Muscle of leg (tissue), 16 donors: ENCODE measurements at places on chromosomes 16 and 17. TPM values are rescaled to one million over a fixed set of nuclear protein-coding genes. Genes with fewer than 3 reads are reported as not detected.

DNA sequence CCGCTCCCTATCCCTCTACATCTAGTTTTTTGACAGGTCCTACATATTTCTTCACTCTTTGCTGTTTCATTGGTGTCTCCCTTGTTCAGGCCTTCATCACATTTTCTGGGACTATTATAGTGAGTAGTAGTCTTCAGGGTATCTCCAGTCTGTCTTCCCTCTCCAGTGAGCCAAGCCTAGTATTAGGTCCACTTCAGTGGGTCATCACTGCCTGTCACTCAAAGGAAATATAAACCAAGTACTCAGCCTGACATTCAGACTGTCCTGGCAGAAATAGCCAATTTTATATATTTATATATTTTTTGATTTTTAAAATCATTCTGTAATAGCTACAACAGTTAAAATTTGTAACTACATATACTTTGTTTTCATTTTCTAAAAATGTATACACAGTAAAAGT, 137.8 kb downstream of the CYB561 start:
- DNase-seq: no peak

GRCh38 chr16:18800775-18801144, 589 bp downstream of the ARL6IP1 start:
- peak; percentile 43 for DNase-seq

TANC2 gene
- polyA plus RNA-seq: 34.3 TPM

- peak; percentile 39 for DNase-seq
Observed at GRCh38 chr16:50340578-50340977, 28.2 kb downstream of the BRD7 start.

KREMEN2 gene
- polyA plus RNA-seq: 8.7 TPM

- DNase-seq: no peak
Observed at GRCh38 chr17:67270416-67270815, 25.4 kb upstream of the HELZ start.

DNA sequence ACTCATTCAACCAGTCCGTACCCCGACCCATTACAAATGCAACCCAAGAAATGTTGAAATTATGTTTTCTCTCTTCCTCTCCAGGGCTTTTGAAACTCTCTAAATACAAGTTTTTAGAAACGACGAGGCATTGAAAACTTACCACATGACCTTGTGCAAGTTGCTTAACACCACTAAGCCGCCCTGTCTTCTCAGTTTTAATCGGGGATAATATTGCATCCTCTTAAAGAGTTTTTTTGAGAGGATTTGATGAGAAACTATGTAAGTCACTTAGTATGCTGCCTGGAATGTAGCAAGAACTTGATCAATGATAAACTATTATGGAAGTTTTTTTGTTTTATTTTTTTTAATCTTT, 149.0 kb upstream of the FAM20A start:
- no peak for DNase-seq

DNA sequence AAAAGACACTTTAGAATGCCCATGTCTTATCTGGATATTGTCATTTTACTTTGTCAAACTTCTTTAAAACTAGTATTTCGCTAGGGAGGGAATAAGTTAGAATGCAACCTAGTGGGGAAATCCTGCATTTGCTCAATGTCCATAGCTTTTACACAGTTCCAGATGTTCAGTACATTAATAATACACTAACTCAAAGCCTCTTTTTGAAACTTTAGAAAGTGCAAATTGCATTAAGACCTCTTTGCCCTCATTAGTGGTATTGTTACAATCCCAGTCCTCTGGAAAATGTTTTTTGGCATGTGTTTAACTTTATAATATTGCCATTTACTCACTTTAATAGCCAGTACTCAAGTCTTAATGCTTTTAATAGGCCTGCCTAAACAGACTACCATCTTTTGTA, 106.8 kb downstream of the BRIP1 start:
- peak; percentile 7 for DNase-seq

IRX5 gene
- polyA plus RNA-seq: 0.34 TPM

GRCh38 chr17:82215972-82216300, 3.3 kb upstream of the CCDC57 start:
- no peak for DNase-seq

KRT40 gene
- polyA plus RNA-seq: 8.1 TPM

DNA sequence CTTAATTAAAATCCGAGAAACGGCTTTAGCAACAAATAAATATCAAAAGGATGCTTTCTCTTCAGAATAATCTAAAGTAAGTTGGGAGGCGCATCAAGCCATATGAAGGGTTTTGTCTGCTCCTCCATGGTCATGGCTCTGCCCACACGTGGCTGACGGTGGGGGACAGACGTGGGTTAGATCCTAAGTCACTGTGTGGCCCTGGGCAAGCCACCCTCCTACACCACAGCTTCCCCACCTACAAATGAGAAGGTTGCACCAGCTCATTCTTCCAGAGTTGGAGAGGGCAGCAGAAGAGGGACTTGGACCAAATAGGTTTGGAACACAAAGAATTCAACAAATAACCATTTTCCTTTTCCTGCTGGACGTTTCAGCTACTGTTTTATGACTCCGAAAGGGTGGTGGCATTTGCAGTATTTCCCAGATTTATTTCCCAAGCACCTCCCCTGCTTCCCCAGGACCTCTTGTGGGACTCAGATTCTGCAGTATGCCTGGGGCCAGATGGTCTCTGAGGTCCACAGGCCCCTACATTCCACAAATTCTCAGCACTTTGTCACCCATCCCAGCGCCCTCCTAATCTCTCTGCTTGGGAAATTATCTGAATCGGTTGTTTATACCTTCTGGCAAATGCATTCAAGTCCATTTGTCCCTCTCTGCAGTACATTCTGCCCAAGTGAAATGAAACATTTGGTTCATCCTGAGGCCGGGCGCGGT, 17.8 kb downstream of the LRRC75A start:
- DNase-seq: no peak

CDH1 gene
- polyA plus RNA-seq: 12.2 TPM

DNA sequence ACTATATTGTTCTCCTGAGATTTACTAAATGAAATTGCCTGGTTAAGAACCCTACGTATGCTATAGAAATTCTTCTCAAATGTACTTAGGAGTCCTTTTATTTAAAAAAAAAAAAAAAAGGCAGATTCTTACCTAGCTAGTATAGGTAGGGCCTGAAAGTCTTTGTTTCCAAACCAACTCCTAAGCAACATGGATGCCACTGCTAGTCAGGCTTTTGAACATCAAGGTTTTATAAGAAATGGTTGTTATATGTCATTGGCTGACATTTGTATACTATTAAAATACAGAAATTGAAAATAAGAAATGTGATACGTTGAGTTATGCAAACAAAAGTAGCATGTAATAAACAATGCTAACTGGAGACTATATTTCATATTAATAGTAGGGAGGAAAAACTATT, 1.2 kb downstream of the EVI2A start:
- DNase-seq: no peak

TMEM204 gene
- polyA plus RNA-seq: 17.1 TPM

DNA sequence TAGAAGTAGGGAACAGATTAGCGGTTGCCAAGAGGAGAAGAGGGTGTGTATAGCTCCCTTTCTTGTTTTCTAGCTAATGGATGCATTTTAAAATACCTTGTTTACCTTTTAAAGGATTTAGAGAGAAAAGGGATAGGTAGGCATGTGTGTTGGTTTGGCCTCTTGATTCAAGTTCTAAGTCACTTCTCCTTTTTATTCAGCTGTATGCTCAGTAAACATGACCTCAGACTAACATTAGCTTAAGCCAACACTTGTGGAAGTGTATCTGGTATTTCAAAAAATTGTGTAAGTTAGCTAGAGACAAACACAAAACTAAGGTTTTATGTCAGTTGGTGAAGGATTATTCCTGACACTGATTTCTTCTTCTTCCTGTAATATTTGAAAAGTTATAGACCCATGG, 204.1 kb upstream of the NOG start:
- no peak for DNase-seq

TP53TG3 gene
- polyA plus RNA-seq: not detected

GRCh38 chr17:80798595-80799537, 192.8 kb upstream of the CHMP6 start:
- DNase-seq: no peak

- DNase-seq: no peak
Observed at GRCh38 chr17:17590883-17591354, 589 bp downstream of the PEMT start.

NPIPB9 gene
- polyA plus RNA-seq: 0.49 TPM

UTS2R gene
- polyA plus RNA-seq: 4.8 TPM

GRCh38 chr17:38911081-38911730, 14.2 kb upstream of the LASP1NB start:
- no peak for DNase-seq

KCNH6 gene
- polyA plus RNA-seq: 0.04 TPM

- DNase-seq: no peak
Observed at GRCh38 chr17:50664788-50665458, 30.2 kb downstream of the ABCC3 start.

DNA sequence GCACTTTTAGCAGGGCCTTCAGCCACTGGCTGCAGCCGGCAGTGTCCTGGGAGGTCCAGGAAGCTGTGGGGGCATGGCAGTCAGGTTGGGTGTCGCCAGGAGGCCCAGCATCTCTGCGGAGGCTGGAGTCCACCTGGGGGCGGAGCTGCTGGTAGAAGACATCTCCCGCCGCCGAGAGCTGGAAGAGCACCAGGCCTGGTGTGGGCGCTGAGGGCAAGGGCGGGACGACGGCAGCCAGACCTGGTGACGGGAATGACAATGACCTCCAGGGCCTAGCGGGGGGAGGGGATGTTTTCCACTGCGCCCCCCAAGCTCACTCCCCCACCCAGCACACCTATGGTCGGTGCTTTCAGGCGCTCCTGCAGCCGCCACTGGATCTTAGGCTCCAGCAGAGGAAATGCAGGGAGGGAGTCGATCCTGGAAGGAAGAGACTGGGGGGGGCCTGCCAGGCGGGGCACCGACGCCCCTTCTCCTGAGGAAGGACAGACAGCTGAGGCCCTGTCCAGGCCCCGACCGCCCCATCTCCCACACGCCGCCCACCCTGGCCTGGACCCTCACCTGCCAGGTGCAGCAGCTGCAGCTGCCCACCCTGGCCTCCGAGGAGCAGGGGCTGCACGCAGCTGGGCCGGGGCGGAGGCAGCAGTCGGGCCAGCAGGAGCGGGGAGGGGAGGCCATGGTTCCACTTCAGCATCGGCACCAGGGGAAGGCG, 7.1 kb downstream of the TAF1C start:
- no peak for DNase-seq

DNA sequence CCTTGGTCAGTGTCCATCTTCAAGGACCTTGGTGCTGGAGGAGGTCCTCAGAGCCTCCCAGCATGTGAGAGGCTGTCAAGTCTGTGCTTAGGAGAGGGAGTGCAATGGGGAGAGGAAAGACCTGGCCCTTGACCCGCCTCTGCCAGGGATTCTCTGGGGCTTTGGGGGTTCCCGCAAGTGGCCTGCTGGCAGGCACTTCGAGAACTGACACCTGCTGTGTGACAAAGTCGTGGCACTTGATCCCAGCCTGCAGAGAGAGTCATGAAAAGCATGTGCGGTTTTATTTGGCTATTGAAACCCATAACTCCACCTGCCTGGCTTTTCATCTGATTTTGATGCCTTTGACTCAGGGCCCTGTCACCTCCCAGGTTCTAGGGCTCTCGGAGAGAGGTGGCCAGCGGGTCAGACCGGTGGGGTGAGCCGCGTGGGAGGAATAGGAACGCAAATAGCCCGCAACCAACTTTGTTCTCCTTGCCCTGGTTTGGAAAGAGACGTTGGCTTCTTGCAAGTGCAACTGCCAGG, 42.8 kb upstream of the GSE1 start:
- DNase-seq: no peak

DNA sequence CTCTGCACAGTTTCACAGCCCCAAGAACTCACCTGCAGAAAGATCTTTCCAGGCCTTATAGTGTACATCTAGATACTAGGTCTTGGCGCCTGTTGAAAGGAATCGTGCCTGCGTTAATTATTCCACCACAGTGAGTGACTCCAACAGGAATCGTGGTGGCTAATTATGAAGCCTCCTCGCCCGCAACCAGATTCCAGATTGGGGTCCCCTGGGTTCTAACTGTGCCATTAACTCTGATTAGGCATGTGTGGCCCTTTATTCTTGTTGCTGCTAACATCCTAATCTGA, 295.3 kb upstream of the MAF start:
- no peak for DNase-seq

CD300LG gene
- 1.6 TPM for polyA plus RNA-seq

COPZ2 gene
- polyA plus RNA-seq: 42.3 TPM

SSH2 gene
- polyA plus RNA-seq: 20.6 TPM

DNA sequence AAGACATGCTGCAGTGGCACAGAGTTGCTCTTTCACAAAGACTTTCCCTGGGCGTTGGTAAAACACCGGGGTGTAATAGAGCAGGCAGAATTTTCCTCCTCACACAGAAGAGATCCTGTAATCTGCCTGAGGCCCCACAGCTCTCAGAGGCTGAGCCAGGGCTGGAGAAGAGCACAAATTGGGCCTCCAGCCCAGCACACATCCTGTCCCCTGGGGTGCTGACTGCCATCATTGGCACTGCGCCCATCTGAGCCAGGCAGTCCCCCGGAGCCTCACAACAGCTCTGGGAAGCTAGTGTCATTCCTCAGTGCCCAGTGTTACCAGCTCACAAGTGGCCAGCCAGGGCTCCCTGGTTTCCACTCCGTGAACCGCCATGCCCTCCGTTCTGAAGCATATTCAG, 119.4 kb downstream of the SOCS1 start:
- DNase-seq: no peak

DNA sequence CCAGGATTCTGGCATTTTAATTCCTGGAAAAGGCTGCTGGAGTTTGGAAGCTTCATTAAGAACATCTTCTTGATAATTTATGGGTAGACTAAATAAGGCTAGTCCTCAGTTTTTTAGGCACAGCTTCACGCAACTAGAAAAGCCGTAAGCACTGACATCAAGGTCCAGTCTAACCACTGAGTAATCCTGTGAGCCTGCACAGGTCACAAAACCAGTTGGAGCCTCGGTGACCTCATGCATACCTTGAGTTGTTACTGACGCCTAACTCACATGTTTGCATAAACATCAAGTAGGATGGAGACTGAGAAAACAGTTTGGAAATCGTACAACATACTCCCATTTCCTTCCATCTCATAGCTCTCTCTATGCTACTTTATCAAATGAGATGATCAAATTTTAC, 63.8 kb upstream of the RCVRN start:
- no peak for DNase-seq

PPP1R27 gene
- 24.9 TPM for polyA plus RNA-seq

- no peak for DNase-seq
Observed at GRCh38 chr16:50961952-50962351, 189.1 kb downstream of the SALL1 start.
